Activated CD8-positive, alpha-beta T cell treated with anti-CD3 and anti-CD28 coated beads for 36 hours (primary cell): ENCODE measurements at places on chromosomes 7 and 10. TPM values are rescaled to one million over a fixed set of nuclear protein-coding genes. Genes with fewer than 3 reads are reported as not detected.

The ELN gene
- total RNA-seq, result not detected

The PDCD11 gene
- total RNA-seq, result 63.7 TPM

The HNRNPA2B1 gene
- 871 TPM for total RNA-seq

The CRTAC1 gene
- total RNA-seq, result not detected

The PAX4 gene
- total RNA-seq, result not detected

The NPTX2 gene
- total RNA-seq, result not detected

The EBLN1 gene
- total RNA-seq, result not detected

- DNase-seq, result no peak
- no peaks in the 10 kb centered on the region for H3K36me3 ChIP-seq
- no peak overlapping the region for H3K27ac ChIP-seq
Observed at GRCh38 chr7:45181991-45182855, 24.6 kb downstream of the RAMP3 start.

DNA sequence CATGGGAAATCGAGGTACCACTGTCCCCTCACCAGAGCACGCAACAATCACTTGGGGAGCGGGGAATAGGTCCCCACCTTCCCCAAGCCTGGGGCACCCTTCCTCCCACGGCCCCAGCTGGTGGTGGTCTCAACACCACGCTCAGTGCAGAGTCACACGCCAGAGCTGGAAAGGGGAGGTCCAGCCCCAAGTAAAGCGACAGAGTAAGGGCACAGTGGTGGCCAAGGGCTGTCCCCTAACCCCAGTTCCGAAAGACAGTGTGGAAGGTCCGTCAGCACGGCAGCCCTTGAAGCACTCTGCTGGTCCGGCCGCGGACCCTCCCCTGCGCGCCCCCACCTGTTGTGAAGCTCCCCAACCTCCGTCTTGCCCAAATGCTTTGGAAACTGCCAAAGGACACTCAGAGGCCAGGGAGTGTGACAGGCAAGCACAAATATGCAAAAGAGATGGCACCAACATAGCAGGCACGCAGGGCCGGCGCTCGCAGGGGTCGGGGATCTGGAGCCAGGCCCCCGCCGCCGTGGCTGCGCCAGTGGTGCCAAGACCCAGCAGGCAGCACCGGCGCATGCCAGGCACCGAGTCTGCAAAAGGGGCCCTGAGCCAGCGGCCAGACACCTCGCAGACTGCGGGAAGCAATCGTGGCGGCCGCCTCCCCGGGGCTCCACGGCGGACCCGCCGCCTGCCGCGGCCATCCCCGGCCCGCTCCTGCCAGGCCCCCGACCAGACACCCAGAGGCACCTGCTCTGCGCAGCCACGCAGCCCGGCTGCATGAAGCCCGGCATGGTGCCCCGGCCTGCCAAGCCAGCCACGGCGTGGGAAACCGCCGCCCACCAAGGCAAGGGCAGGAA lies 51.6 kb upstream of the SRRM3 start:
- H3K4me3 ChIP-seq, result no peak overlapping the region
- H3K27ac ChIP-seq, result no peak overlapping the region
- DNase-seq, result peak; percentile 13
- peaks cover 12% of the 10 kb centered on the region for H3K4me1 ChIP-seq
- no peaks in the 10 kb centered on the region for H3K27me3 ChIP-seq

DNA sequence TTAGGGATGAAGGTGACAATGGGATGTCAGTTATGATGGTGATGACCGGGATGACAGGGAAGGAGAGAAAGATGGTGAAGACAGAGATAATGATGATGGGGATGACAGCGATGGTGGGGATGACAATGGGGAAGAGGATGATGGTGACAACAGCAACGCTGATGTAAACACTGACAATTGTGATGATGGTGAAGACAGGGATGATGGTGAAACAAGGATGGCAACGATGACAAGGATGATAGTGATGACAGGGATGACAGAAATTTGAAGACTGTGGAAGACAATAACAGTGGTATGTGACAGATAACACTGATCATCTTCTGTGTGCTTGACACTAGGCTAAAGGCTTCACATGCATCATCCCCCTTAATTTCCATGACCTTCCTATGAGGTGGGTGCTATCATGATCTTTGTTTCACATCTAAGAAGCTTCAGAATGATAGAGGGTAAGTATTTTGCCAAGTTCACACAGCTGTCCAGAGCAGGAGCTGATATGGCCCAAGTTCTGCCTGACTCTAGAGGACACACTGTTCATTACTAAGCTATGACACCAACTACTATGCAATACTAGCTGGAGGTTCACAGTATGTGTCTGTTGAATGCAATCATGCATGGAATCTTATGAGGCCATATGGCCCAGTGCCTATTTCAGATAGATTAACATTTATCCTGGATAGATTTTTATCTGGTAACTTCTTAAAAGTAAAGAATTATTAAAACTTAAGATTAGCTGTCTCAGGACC lies 105.6 kb downstream of the RNLS start:
- no peaks in the 10 kb centered on the region for H3K27me3 ChIP-seq
- no peak overlapping the region for H3K27ac ChIP-seq
- no peak overlapping the region for H3K4me3 ChIP-seq
- DNase-seq, result no peak
- no peaks in the 10 kb centered on the region for H3K36me3 ChIP-seq

- no peak overlapping the region for H3K27ac ChIP-seq
- no peak for DNase-seq
Observed at GRCh38 chr7:40546616-40547501, 412.1 kb downstream of the SUGCT start.

DNA sequence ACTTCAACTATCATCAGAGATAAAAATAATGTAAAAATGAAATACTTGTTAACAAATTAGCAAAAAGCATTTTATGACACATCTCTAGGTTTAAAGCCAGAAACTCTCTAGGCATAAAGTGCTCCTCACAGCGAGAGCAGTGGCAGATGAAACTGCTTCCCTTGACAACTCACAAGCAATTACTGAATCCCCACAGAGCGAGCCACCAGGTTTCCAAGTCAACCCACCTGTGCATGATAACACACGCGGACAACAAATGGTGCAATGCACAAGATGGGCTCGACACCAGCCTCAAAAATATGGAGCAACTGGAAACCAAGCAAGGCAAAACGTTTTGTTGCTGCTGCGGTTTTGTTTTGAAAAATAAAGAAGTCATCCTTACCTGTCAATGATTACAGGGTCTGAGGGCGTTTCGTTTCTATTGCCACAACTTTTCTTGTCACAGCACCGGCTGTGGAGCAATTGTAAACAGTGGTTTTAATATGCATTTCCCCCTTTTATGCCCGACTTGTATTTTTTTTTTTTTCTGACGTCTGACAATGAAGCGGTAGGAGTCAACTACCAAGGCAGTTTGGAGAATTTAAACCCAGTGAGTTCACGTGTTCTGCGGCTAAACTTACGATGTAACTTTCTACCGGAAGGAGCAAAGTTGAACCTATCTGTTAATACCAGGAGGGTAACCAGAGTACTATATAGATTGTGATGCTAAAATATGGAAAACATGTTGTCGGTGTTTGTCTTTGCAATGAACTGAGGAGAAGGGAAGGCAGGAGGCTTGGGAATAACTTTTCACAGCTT lies 7.0 kb downstream of the EBF3 start:
- H3K4me3 ChIP-seq, result no peak overlapping the region
- no peak overlapping the region for H3K27ac ChIP-seq
- no peaks in the 10 kb centered on the region for H3K36me3 ChIP-seq

DNA sequence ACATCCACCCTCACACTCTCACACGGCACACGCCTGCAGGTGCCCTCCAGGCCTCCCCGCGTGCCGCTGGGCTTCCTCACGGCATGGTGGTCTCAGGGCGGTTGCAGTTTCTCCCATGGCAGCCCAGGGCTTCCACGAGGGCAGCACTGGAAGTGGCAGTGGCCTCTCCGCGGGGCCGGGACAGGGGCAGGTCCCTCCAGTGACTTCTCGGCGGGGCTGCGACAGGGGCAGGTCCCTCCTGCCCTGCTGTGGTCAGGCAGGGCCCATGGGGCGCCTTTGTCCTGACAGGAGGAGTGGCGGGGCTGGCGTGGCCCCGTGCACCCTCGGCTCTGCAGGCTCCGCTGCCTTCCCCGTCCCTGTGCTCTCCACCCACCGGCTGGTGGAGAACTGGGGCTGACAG lies 19.0 kb downstream of the PWWP2B start:
- H3K27me3 ChIP-seq, result no peaks in the 10 kb centered on the region
- DNase-seq, result no peak
- H3K4me1 ChIP-seq, result peaks cover 5% of the 10 kb centered on the region
- H3K27ac ChIP-seq, result no peak overlapping the region
- no peaks in the 10 kb centered on the region for H3K36me3 ChIP-seq

DNA sequence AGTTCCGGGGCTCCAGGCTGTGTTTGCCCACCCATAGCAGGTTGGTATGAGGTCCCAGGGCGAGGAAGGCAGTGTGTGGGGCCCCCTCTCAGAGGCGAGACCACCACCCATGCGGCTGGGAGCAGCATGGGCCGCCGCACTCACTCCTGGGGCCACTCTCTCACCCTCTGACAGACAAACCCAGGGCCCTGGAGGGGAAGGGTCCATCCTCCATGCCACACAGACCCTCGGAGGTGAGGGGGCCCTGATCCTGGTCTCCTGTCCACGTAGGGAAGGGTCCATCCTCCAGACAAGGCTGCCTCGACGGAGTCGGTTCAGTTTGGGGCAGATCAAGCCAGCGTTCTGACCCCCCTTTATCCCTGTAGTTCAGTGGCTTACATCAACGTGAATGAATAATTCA lies 230.8 kb downstream of the ELFN1 start:
- H3K27ac ChIP-seq, result no peak overlapping the region
- H3K27me3 ChIP-seq, result no peaks in the 10 kb centered on the region
- no peak for DNase-seq
- no peaks in the 10 kb centered on the region for H3K4me1 ChIP-seq

GRCh38 chr10:16893664-16894063 lies 76.4 kb upstream of the RSU1 start:
- H3K27me3 ChIP-seq, result no peaks in the 10 kb centered on the region
- peaks cover 10% of the 10 kb centered on the region for H3K4me1 ChIP-seq
- H3K36me3 ChIP-seq, result no peaks in the 10 kb centered on the region
- no peak overlapping the region for H3K4me3 ChIP-seq
- H3K27ac ChIP-seq, result no peak overlapping the region

DNA sequence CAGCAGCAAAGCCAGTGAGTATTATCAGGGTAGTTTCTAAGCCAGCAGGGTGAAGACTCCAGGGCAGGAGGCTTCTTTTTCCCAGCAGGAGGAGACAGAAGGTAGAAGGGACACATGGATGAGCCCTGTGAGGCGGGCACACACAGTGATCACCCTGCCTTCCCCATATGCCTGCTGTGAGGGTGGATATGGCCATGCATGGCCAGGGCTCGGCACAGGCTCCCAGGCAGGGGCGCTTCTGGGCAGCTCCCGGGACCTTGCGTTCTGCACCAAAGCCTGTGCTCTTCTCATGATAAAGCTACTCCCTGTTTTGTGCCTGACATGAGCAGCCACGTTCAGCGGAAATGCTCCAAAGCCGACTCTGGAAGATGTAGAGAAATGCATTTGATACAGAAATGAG lies 807.2 kb downstream of the TYW1 start:
- no peak for DNase-seq
- no peak overlapping the region for H3K4me3 ChIP-seq
- H3K36me3 ChIP-seq, result no peaks in the 10 kb centered on the region
- H3K4me1 ChIP-seq, result no peaks in the 10 kb centered on the region
- H3K27ac ChIP-seq, result no peak overlapping the region

DNA sequence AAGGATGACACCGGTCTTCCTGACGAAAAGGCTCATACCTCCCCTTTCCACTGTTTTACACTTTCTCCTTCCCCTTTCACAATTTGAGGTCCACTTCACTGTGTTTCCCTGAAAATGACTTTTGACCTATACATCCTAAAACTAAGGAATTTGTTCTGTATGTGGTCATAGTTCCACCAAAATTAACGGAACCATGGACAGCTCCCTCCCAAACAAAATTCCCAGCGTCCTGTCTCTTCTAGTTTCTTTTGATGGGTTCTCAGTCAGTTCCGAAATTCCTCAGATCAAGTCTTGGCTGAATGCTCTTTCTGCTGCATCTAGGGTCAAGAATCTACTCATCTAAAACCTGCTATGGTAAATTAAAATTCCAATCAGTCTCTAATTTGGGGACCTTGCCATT lies 1191.9 kb downstream of the CNTNAP2 start:
- no peak for DNase-seq
- no peaks in the 10 kb centered on the region for H3K4me1 ChIP-seq
- H3K27ac ChIP-seq, result no peak overlapping the region
- no peaks in the 10 kb centered on the region for H3K36me3 ChIP-seq
- no peaks in the 10 kb centered on the region for H3K27me3 ChIP-seq

GRCh38 chr7:103632972-103633371 lies 187.0 kb upstream of the SLC26A5 start:
- H3K27ac ChIP-seq, result no peak overlapping the region
- H3K4me3 ChIP-seq, result no peak overlapping the region

DNA sequence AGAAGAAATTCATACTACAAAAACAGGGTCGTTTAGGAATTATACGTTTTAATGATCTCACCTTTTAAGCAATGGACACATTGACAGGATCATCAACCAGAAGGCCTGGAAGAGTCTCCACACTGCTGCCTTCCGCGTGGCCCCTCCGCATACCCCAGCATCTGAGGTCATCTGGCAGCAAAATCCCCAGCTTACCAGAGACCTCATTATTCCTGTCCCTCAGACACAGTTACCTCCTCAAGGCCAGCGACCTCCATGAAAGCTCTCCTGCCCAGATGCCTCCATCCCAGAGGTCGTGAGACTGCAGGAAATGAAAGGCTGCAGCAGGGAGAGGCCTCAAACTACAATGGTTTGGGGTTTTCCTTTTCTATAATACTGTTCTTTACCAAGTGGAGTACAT lies 14.8 kb upstream of the GSAP start:
- H3K27me3 ChIP-seq, result peaks cover 3% of the 10 kb centered on the region
- H3K4me1 ChIP-seq, result peaks cover 25% of the 10 kb centered on the region
- no peak overlapping the region for H3K27ac ChIP-seq
- H3K4me3 ChIP-seq, result no peak overlapping the region
- DNase-seq, result no peak

DNA sequence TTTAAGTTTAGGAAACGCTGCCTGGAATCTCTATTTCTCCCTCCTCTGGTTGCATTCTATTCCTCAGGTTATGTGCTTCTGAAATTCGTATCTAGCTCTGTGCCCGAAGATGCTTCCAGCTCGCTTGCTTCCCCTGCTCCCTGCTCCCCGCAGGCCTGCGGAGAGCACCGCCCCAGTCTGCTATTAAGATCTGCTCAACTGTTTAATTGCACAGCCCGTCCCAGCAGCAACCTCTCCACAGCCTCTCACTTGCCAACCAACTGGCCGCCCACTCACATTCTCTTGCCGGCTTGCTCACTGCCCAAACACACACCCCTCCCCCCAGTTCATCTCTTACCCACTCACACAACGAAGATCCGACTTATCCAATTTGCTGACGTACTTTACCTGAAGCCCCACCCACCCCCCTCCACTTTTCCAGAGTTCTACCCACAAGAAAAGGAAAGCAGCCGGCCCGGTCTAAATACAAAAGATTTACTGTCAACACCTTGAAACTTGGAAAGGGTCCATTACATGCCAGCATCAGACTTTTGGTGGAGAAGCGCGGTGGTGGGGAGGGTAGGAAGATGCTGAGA lies 167.3 kb upstream of the KLF14 start:
- H3K4me1 ChIP-seq, result peaks cover 92% of the 10 kb centered on the region
- H3K36me3 ChIP-seq, result peaks cover 94% of the 10 kb centered on the region
- peak overlapping the region; percentile 9 for H3K4me3 ChIP-seq
- H3K27ac ChIP-seq, result peak overlapping the region; percentile 85
- no peaks in the 10 kb centered on the region for H3K27me3 ChIP-seq
- DNase-seq, result no peak

- no peaks in the 10 kb centered on the region for H3K36me3 ChIP-seq
- H3K4me1 ChIP-seq, result no peaks in the 10 kb centered on the region
- H3K4me3 ChIP-seq, result no peak overlapping the region
Observed at GRCh38 chr7:71705901-71706596, 574.1 kb downstream of the GALNT17 start.
